ENCODE measurements at places on chromosomes 1 and 21. TPM values are rescaled to one million over a fixed set of nuclear protein-coding genes. Genes with fewer than 3 reads are reported as not detected.

The CD160 gene
- polyA plus RNA-seq: 1.3 TPM

The SPRR1B gene
- polyA plus RNA-seq: not detected

- no peak for DNase-seq
These were observed 32.7 kb downstream of the OR13G1 start for GRCh38 chr1:247646867-247647266.

The CHD5 gene
- 0.63 TPM for polyA plus RNA-seq

DNA sequence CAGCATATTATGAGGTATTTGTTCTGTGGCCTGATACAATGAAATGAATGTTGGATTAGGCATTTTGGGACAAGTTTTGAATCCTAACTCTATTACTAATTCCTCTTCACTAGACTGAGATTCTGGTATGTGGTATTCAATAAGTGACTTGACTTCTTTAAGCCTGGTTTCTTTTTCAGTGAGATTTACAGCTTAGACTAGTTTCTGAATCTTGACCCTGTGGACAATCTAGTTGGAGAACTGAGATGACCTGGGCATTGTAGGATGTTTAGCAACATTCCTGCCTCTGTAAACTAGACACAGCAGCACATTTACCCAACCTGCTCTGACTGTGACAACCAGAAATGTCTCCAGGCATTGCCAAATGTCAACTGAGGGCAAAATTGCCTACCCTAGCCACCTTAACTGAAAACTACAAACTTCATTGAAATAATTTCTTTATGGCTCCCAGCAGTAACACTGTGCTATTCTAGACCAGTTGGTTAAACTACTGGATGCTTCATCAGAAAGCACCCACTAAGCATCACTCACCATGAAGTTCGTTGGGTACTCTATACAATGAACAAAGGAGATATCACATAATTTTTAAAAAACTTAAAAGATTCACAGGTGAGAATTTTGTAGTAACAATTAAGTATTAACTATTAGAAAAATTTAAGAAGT, 16.8 kb downstream of the PTPRC start:
- DNase-seq: no peak

The DRAXIN gene
- polyA plus RNA-seq: 0.92 TPM

The TRIM67 gene
- 0.20 TPM for polyA plus RNA-seq

DNA sequence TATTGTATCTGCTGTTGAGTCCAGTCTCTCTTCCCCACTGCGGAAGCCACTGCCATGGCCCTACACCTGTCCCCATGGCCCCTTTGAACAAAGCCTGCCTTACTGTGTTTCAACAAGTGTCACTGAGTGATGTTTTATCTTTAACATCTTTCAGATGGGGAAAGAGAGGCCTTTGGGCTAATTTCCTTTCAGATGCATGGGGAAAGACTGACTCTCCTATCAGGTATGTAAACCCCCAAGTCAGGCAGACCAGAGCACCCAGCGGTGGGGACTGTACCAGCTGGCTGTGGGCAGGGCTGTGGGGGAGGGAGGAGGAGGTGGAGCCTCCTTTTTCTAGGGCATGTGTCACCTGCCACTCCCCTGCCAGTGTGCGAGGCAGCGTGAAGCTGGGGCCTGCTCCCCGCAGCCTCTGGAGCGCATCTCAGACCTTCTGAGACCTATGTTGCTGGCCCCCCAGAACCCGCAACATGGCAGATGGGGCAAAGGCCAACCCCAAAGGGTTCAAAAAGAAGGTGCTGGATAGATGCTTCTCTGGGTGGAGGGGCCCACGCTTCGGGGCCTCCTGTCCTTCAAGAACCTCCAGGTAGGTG, at the start of gene PLA2G2F:
Gene PLA2G2F, plus strand, starts transcription at position 363 of the 590 bp plus-strand sequence. Its CDS starts 105 bp downstream, at position 468.
- no peak for DNase-seq

GRCh38 chr1:207752456-207752998, 673 bp downstream of the CD46 start:
- no peak for DNase-seq

GRCh38 chr1:147223740-147224615, 1.2 kb downstream of the FMO5 start:
- no peak for DNase-seq

DNA sequence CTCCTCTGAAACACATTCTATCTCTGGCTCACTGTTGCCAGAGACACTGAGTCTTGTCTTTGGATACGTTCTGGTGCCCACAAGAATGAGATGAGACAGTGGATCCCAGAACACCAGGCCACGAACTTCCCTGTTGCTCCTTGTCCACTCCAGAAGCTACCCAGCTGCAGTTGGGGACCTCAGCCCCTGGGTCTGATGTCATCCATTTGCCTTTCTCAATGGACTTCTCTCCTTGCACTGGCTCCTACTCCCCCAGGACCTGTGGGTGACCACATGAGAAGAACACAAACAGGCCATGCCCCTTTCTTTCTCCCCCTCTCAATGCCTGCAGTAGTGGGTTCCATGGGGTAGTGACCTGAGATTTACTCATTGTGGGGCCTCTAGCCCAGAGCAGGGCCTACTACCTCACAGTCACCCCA, 5.9 kb downstream of the NBPF1 start:
- no peak for DNase-seq

DNA sequence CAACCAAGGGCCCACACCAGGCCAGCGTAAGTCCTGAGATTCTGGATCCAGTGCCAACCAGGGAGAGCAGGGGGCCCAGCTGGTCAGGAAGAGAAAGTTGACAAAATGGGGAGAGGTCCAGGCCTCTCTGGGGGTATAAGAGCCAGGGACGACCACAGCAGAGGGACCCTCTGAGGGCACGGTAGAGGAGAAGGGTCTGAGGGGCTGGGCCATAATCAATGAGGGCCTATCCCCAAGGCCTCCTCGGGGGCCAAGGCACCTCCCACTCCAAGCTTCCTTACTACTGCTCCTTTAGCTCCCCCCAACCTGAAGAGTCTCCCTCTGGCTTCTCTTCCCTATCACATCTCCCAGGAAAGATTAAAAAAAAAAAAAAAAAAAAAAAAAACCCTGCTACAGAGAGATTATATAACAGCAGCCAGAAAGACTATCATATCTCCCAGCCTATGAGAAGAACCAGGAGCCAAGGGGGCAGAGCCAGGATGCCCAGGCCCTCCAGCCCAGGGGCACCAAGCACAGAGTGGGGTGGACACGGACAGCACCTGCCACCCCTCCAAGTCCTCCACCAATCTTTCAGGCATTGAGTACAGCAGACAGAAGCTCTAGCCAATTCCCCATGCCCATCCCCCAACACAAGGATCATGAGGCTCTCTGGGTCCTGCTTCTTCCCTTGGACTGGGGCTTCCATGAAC, 2.7 kb downstream of the MEF2D start:
- no peak for DNase-seq

DNA sequence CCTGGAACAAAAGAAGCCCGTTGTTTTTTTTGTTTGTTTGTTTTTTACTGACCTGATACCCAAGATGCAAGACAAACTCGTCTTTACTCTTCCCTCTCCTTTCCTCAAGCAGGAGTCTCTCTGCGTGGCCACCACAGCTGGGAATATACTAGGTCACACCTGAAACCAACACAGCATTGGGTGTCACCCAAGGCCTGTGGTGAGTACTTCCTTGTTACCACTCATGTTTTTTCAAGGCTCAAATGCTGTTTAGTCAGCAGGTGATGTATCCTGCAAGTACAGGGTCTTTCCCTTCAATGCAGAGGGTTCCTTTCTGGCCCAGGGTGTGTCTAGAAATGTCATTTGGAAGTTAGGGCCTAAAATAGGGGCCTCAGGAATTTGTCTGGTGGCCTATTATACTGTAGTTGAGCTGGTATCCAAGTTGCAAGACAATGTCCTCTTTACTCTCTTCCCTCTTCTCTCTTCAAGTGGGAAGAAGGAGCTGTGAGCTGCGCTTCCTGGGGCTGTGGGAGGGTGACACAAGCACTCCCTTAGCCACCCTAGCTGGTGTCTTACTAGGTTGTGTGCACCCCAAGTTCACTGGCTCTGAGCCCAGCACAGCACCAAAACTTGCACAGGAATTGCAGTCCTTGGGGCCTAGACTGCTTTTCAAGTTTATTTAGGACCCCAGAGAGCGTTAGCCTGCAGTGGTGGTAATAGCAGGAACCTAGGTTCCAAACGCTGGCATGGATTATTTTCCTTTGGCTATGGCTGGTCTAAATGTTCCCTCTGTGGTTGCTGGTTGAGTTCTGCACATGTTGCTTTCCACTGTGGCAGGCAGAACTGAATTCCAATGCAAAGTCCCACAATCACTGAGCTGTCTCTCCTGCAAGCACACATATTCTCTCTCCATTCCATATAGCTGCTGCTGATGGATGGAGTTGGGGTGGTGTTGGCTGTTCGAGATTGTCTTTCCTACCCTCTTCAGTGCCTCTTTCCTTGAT, 91.4 kb upstream of the LYPLAL1 start:
- DNase-seq: no peak

GRCh38 chr1:56872597-56872996, 18.0 kb downstream of the C8A start:
- no peak for DNase-seq

- no peak for DNase-seq
These were observed 61.9 kb downstream of the GPATCH2 start for GRCh38 chr1:217569021-217569420.

DNA sequence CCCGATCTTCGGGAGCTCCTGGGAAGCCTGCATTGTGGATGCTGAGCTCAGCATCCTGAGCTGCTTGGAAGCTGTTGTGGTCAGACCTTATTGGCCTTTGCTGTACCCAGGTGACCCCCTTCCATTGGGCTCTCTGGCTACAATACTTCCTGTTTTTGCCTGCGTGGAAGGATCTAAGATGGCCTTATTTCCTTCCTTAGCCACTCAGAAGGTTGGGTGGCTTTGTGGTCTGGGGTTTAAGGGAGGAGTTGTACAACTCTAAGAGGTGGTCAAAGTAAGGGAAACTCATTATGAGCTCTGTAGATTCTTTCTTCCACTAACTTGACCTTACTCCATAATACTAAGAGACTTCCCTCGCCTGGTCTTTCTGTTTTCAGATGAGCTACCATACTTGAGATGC, 17.7 kb downstream of the PFKFB2 start:
- DNase-seq: no peak

The PAQR6 gene
- 6.8 TPM for polyA plus RNA-seq

The SLC9C2 gene
- 0.15 TPM for polyA plus RNA-seq

DNA sequence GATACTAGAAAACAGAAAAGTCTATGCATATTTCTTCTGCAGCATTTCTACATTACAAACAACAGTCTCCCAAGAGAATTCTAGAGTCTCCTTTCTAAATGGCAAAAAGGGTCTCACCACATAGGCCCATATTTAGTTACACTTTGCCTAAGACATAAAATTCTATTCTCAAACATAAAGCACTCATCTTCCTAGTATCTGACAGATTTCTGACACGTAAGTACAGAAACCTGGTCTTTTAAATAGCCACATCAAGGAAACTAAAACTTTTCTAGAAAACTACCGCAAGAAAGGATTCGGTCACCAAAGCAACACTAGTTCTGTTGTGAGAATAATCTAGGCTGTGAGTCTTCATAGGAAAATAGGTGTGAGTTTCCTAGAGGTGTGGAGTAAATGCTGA, 33.6 kb upstream of the CTSK start:
- no peak for DNase-seq

DNA sequence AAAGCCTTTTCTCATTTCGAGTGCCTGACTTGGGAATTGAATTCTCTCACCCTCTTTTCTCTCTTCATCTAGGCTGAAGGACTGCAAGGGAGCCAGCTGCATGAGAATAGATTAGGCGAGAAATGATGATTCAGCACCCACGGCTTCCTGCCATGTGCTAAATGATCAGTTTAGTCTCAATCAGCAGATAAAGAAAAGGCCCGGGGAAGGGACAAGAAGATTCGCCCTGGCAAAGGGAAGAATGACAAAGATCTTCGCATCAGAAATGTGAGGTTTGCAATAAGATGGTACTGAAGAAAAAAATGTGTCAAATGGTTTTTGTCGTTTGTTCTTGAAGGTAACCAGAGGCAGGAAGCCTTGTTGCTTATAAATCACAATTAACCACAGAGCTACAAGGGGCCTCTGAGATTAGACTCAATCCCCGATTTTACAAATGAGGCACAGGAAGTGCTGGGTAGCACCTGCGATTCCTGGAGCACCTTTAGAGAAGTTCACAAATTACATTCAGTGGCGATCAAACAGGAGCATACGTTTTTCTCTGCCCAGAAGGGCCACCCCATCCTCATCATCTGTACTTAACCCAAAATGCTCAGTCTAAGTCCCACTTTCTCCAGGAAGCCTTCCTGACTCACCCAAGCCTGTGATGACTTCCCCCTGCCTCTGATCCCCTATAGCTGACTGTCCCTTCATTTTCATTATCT, 183.4 kb downstream of the ZNF281 start:
- DNase-seq: no peak

GRCh38 chr1:54156201-54156600, 3.4 kb upstream of the CDCP2 start:
- DNase-seq: no peak

The ZNF695 gene
- polyA plus RNA-seq: 3.6 TPM

- no peak for DNase-seq
These were observed 55.8 kb downstream of the SLC9A1 start for GRCh38 chr1:27099135-27099586.

DNA sequence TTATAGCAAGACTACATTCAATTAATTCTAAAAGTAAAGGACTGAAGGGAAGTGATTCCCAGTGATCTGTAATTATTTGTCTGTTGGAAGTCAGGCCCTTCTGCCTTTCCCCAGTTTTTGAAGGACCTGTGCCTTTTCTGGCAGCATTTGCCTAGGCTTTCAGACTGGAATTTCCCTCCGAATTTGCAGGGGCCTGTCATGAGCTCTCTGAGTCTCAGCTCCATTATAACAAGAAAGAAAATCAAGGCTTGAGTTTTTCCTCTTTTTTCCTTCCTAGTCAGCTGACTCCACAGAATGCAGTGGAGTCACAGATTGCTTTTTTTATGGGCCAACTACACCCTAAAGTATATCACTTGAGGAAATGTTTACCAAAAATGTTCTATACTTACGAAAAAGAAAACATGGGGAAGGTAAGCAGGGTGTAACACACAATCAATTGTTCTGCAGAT, 1.1 kb downstream of the NR5A2 start:
- DNase-seq: no peak

DNA sequence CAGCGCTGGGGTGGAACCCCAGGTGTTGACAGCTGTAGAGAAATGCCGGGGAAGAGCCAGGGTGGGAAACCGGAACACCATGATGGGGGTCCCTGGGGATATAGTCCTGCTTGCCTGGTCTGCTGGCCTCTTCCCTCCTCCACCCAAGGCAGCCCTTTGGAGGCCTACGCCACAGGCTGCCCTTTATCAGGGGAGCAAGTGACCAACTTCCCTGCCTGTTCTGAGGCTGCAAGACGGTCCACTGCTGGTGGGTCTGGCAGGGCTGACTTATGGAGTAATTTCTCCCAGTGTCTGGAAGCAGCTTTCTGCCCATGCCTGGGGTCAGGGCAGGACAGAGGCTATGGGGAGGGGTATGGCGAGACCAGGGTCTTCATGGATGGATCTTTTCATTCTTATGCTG, 50.8 kb upstream of the EDN2 start:
- DNase-seq: no peak

The SNX27 gene
- polyA plus RNA-seq: 19.7 TPM

DNA sequence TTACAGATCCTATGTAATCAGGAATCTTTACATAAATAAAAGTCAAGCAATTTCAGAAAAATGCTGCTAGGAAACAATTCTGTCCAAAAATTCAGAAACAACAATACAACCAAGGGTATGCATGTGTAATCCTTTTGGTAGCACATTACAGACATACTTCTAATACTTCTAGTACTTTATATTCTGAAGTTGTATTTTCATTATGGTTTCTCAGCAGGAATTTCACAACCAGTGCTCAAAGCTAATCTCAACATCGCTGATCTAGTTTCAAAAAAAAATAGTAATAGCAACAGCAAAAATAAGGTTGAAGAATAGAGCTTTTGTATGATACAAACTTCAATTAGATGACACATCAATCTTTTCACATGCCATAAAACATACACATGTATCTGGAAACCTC, 545.2 kb downstream of the LTN1 start:
- no peak for DNase-seq

Measured in left renal pelvis (tissue), 4 donors.